ENCODE measurements at places on chromosomes 7 and 10.

GRCh38 chr7:87027900-87028299 is 31.6 kb downstream of the ELAPOR2 start:
- no peak for DNase-seq

DNA sequence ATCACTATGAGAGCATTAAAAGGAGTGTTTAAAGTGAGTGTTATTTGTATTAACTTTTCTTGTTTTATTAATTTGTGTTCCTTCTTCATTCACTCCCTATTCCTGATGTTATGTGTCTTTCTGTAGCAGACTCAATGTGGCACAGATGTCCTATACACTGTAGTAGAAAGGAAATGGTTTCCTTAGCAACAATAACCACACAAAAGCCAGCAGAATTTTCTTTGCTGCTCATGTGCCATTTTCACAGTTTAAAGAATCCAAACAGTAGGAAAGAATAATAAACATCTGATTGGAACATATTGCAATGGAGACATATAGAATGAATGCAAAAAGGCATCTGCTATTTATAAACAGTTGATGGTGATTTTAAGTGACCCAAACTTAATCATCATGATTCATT is 763.6 kb downstream of the PHTF2 start:
- no peak for DNase-seq

- DNase-seq = no peak
These were observed 80.6 kb upstream of the RHEB start for GRCh38 chr7:151600331-151600730.

- DNase-seq = no peak
These were observed 55.9 kb downstream of the ITIH5 start for GRCh38 chr10:7610651-7611389.

DNA sequence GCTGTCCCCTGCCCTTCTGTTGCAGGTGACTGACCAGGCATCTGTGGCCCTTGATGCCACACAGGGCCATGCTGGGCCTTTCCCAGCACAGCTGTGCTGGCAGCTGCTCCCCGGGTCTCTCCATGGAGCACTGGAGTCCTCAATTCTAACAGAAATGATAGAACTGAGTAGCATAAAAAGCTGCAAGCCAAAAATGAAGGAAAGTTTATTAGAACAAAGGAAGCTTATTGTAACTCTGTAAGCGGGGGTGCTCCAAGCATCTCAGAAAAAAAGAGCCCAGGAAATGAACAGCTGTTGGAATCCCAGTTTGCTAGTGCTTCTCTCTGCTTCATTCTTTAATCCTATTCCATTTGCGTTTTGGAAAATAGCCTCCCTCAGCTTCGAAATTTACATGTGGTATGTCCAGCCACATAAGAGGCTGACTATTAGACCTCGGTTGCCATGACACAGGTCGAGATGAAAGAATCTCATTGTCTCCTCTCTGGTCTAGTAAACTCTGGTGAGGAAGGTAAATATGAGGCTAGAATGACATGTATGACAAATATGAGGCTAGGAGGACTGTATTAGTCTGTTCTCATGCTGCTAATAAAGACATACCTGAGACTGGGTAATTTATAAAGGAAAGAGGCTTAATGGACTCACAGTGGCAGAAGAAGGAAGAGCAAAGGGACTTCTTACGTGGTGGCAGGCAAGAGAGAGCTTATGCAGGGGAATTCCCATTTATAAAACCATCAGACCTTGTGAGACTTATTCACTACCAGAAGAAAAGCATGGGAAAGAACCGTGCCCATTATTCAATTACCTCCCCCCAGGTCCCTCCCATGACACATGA is 23.7 kb downstream of the EPDR1 start:
- no peak for DNase-seq

- DNase-seq = peak; percentile 65
These were observed 584 bp upstream of the GARS1 start for GRCh38 chr7:30594048-30594539.

All from activated T-cell treated with anti-CD3 and anti-CD28 coated beads, Interleukin-2, amount 50 U/mL, for 48 hours (primary cell).